ENCODE measurements at places on chromosomes 3 and 15. TPM values are rescaled to one million over a fixed set of nuclear protein-coding genes. Genes with fewer than 3 reads are reported as not detected.

GRCh38 chr3:38138349-38139190, at the start of gene MYD88:
TSS of gene MYD88 (plus strand) at chr3:38138661. CDS start at chr3:38138701, 40 bp downstream.
- peak; percentile 52 for DNase-seq

- no peak for DNase-seq
Observed at GRCh38 chr15:88655800-88656488, 17.1 kb downstream of the ISG20 start.

DNA sequence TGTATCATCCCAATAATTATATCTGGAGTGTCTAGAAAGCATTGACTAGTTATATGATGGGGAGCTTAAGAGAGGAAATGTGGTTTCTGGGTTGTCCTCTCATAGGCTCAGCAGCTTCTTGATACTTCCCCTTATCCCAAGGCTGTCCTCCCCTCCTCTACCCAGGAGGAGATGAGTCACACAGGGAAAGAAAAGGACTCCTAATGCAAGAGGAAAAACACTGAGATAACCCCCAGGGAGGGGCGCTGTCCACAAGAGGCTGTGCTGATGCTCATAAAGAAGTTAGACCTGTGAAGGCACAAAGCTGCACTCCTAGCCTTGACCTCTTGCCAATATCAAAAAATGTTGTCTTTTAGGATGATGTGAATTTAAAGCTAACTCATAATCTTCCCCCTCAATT, 28.8 kb upstream of the GYG1 start:
- peak; percentile 71 for DNase-seq

DNA sequence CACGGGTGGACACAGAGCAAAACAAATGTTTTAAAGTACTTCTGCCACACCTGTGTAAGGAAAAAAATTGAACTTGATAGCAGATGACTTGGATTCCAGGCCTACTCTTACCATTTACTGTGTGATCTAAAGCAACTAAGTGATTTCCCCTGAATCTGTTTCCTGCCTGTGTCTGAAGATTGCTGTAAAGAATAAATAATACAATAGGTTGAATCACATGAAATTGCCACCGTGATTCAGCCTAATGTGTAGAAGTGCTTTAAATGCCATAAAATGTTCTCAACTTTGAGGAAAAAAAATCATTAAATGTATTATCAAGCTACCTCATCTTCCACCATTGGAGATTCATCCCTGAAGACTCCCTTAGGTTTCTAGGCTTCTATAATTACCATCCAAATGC, 27.6 kb upstream of the NUDT16 start:
- no peak for DNase-seq

GRCh38 chr15:40489274-40490175, 18.7 kb downstream of the CHST14 start:
- no peak for DNase-seq

GRCh38 chr3:158672215-158673176, at the start of gene LXN:
TSS of gene LXN (minus strand) at chr3:158672648. CDS start at chr3:158672478, 170 bp downstream.
- peak; percentile 96 for DNase-seq

GRCh38 chr3:36944012-36944640, 728 bp downstream of the TRANK1 start:
- peak; percentile 30 for DNase-seq

DNA sequence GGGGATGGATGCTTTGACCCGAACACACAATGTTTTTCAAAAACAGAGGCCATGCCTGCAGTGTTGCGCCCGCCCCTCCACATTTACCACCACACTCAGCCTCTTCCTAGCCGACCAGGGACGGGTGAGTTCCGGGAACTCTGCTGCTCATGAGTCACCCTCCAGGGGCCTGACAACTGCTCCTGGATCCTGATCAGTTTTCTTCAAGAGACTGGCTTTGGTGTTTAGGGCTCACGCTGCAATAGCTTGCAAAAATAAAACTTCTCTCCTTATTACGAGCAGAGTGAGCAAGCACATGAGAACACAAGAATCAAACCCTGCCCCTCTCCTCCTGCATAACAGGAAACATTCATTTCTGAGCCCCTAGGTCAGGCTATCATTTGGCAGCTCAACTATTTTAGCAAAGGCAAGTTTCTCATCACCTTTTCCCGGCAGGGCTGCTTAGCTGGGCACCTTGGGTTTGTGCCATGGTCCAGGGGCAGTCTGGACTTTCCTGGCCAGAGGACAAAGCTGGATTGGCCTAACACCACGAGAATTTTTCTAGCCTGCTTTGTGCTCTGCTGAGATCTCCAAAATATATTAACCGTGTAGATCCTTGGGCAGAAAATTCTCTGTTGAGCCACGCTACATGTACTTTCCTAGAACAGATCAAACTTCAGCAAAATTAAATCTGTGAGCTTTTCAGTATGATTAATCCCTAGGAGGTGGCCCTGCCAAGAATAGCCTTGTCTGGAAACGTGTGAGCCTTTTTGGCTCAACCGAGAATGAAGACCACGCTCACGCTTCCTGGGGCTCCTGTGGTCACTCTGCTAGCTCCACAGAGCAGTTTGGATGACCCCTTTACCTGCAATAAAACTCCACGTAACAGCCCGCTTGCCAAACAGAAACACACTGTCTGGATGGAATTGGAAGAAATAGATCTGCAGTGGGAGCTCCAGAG, 52.7 kb upstream of the SPATA12 start:
- no peak for DNase-seq

- DNase-seq, result no peak
Observed at GRCh38 chr15:45719490-45719889, 84.7 kb downstream of the SQOR start.

The FBLN2 gene
- not detected for total RNA-seq
